ENCODE measurements at places on chromosomes 3 and 15.

DNA sequence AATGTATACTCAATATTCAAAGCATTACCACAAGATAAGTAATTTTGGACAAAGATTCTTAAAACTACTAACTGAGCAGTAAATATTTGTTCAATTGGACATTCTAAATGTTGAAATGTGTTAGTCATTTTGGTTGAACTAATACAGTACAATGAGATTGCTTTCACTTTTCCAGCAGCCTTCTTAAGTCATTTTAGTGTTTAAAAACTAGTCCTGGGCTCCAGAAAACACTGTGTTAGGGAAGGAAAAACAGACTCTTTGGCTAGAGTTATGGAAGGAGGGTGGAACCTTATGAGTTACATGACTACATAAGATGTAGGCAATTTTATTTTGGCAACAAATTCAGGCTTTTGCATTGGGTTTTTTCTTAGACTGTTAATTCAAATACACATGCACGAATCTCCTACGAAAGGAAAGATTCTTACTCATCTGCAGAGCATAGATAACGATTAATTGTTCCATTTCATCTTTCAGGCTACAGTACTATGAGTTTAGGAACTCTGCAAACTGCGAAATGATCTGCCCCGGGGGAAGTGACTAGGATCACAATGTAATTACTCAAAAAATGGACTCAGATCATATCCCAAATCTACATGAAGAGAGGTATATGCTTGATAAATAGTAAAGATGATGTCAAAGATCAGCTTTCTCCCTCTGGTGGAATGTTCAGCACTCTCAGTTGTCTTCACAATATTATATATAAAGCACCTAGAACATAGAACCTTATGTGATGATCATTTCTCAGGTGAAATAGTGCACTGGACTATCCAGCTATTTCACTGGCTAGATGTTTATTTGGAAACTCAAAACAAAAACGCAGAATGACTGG lies 492.8 kb upstream of the MDFIC2 start:
- H3K36me3 ChIP-seq, result no peaks in the 10 kb centered on the region
- no peaks in the 10 kb centered on the region for H3K4me1 ChIP-seq
- peaks cover 8% of the 10 kb centered on the region for H3K27me3 ChIP-seq
- no peak overlapping the region for H3K4me3 ChIP-seq
- DNase-seq, result no peak

GRCh38 chr3:101144105-101144504 lies 150.9 kb upstream of the ABI3BP start:
- H3K4me3 ChIP-seq, result no peak overlapping the region
- H3K27ac ChIP-seq, result no peak overlapping the region
- no peak for DNase-seq
- H3K4me1 ChIP-seq, result no peaks in the 10 kb centered on the region

- no peaks in the 10 kb centered on the region for H3K27me3 ChIP-seq
- H3K27ac ChIP-seq, result peak overlapping the region; percentile 62
- DNase-seq, result no peak
- peaks cover 18% of the 10 kb centered on the region for H3K36me3 ChIP-seq
These were observed 916 bp downstream of the IDH3A start for GRCh38 chr15:78149805-78150751.

DNA sequence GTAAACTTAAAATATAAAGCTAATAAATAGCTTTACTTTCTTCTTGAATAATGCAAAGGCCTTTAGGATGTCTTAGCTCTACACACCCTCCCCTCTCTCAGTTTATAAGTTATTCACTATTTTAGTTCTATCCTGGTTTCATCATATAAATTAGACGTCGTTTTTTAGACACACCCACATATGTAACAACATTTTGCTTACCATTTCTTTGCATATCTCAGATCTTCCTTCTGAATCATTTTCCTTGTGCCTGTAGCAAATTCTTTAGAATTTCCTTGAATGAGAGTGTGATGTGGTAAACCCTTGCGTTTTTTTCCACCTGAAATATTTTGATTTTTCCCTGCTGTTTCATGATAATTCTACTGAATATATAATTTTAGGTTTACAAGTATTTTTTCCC lies 2.5 kb upstream of the DAZL start:
- no peaks in the 10 kb centered on the region for H3K4me1 ChIP-seq
- DNase-seq, result no peak
- H3K4me3 ChIP-seq, result no peak overlapping the region
- H3K36me3 ChIP-seq, result no peaks in the 10 kb centered on the region
- H3K27ac ChIP-seq, result no peak overlapping the region
- peaks cover 13% of the 10 kb centered on the region for H3K27me3 ChIP-seq

DNA sequence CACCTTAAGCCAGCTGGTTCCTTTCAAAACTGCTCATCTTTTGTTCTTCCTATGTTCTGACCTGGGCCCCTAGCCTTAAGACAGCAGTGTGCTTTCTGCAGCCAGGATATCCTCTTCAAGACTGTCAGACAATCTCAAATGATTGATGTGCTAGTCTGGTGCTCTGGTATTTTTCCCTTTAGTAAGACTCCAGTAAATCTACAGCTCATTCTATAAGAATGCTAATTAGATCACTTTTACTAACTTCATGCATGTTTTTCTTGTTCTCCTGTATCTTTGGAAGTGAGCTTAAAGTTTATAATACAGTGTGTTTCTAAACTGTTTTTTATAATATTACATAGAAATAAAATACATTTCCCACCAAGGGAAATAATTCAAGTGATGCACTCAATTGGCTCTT lies 220.9 kb upstream of the NANOGP8 start:
- H3K27me3 ChIP-seq, result no peaks in the 10 kb centered on the region
- no peak overlapping the region for H3K4me3 ChIP-seq
- H3K4me1 ChIP-seq, result no peaks in the 10 kb centered on the region
- no peak overlapping the region for H3K27ac ChIP-seq
- no peaks in the 10 kb centered on the region for H3K36me3 ChIP-seq

GRCh38 chr3:194489736-194490612 lies 3.2 kb upstream of the ATP13A3 start:
- DNase-seq, result no peak
- no peak overlapping the region for H3K27ac ChIP-seq
- no peaks in the 10 kb centered on the region for H3K27me3 ChIP-seq

DNA sequence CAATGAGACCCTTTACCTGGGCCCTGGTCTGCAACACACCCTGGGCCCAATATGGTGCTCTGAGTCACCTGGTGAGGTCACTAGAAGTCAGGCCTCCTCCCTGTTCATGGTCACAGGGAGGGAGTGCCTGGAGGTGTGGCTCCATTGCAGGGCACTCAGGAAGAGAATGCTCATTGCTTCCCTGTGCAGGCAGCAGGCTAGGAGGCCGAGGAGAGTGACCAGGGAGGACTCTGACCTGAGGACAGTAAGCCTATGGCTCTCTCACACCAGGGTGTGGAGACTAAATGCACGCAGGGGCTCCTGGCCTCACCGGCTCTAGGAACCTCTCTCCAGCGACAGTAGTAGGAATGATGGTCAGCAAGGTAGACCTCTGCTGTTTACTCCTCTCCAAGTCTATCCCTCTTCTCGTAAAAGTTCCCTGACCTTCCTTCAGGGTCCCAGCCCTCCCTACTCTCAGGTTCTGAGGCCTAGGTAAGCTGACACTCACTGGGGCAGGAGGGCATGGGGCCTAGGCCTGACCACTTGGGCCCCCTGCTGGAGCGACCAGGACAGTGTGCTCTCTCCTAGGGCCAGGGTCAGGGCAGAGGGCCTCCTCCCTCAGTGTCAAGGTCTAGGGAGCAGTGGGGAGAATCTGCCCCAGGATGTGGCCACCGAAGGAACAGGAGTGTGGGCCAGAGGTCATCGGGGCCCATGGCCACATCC lies 9.6 kb upstream of the SLCO2A1 start:
- H3K4me1 ChIP-seq, result no peaks in the 10 kb centered on the region
- DNase-seq, result no peak
- H3K27me3 ChIP-seq, result no peaks in the 10 kb centered on the region
- no peak overlapping the region for H3K27ac ChIP-seq
- H3K4me3 ChIP-seq, result no peak overlapping the region

DNA sequence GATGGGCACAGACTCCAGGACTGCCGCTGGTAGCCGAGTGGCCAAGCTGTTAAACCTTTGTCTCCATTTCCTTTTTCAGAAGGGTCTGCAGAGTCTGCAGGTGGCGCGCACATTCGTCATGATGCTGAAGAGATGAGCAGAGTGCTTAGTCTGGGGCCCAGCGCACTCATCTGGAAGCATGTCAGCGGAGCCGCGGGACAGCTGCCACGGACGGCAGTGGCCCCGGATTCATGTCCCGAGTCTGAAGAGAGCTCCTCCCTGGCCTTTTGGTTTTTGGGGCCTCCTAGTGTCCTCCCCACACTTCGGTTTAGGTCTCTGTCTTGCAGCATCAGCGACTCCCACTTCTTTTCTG lies 42.6 kb downstream of the KLHL25 start:
- H3K36me3 ChIP-seq, result peaks cover 5% of the 10 kb centered on the region
- H3K27ac ChIP-seq, result no peak overlapping the region
- H3K27me3 ChIP-seq, result no peaks in the 10 kb centered on the region

DNA sequence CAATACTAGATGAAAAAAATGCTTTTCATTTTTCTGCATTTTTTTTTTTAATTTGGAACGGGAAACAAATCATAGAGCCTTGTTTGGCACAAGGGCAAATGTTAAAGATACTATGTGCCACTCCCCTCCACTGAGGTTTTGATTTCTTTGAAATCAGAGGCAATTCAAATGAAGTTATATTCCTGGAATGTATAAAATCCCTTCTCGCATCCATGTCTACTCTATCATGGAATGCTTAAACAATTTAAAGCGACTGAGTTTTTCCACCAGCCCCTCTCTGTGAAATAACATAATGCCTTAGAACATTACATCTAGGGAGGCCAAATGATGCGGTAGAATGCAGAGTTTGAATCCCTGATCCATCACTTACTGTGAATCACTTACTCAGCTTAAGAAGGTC lies 69.7 kb downstream of the FMN1 start:
- DNase-seq, result no peak
- H3K36me3 ChIP-seq, result no peaks in the 10 kb centered on the region
- peaks cover 2% of the 10 kb centered on the region for H3K27me3 ChIP-seq
- no peak overlapping the region for H3K4me3 ChIP-seq

DNA sequence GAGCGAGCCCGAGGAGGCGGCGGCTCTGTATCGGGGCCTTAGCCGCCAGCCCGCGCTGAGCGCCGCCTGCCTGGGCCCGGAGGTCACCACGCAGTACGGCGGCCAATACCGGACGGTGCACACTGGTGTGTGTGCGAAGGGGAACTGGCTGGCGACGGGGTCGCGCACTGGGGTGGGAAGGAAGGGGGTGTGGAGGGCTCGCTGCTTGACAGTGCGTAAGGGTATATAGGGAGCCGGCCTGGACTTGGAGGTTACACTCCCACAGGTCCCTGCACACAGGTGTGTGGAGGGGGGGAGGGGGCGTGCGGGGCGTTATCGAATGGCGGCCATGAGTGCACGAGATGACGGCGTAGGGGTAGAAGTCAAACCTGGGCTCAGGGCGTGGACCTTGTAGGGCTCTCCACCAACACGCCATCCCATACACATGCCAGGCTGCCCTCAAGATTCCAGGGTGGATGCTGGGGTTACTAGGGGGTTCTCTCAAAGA lies 389 bp downstream of the APEH start:
- H3K4me1 ChIP-seq, result peaks cover 28% of the 10 kb centered on the region
- peak overlapping the region; percentile 93 for H3K4me3 ChIP-seq
- peaks cover 25% of the 10 kb centered on the region for H3K36me3 ChIP-seq
- no peaks in the 10 kb centered on the region for H3K27me3 ChIP-seq
- DNase-seq, result peak; percentile 45

- no peaks in the 10 kb centered on the region for H3K27me3 ChIP-seq
- no peak for DNase-seq
- peaks cover 7% of the 10 kb centered on the region for H3K36me3 ChIP-seq
- H3K27ac ChIP-seq, result no peak overlapping the region
- peaks cover 26% of the 10 kb centered on the region for H3K4me1 ChIP-seq
- no peak overlapping the region for H3K4me3 ChIP-seq
These were observed 89.7 kb upstream of the KLF13 start for GRCh38 chr15:31237043-31237324.

GRCh38 chr15:40477642-40478327 lies 7.0 kb downstream of the CHST14 start:
- peaks cover 5% of the 10 kb centered on the region for H3K4me1 ChIP-seq
- no peak overlapping the region for H3K27ac ChIP-seq
- peaks cover 2% of the 10 kb centered on the region for H3K36me3 ChIP-seq
- DNase-seq, result no peak
- H3K27me3 ChIP-seq, result peaks cover 40% of the 10 kb centered on the region

GRCh38 chr15:42090370-42090769 lies 4.0 kb downstream of the PLA2G4D start:
- no peaks in the 10 kb centered on the region for H3K4me1 ChIP-seq
- no peak overlapping the region for H3K4me3 ChIP-seq
- H3K27ac ChIP-seq, result no peak overlapping the region
- no peaks in the 10 kb centered on the region for H3K36me3 ChIP-seq
- DNase-seq, result no peak

DNA sequence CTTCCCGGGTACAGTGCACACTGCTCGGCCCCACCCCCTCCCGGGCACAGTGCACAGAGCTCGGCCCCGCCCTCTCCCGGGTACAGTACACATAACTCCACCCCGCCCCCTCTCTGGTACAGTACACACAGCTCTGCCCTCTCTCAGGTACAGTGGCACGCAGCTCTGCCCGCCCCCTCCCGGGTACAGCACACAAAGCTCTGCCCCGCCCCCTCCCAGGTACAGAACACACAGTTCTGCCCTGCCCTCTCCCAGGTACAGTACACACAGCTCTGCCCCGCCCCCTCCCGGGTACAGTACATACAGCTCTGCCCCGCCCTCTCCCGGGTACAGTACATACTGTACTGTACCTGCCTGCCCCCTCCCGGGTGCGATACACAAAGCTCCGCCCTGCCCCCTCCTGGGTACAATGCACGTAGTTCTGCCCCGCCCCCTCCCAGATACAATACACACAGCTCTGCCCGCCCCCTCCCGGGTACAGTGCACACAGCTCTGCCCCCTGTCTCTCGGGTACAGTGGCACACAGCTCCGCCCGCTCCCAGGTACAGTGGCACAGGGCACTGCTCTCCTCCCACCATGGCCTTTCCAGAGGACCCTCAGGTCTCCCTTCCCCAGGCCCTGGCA lies 16.4 kb upstream of the PRR20G start:
- no peak overlapping the region for H3K27ac ChIP-seq
- no peak for DNase-seq
- no peaks in the 10 kb centered on the region for H3K36me3 ChIP-seq

- no peak overlapping the region for H3K27ac ChIP-seq
- H3K4me3 ChIP-seq, result no peak overlapping the region
- H3K36me3 ChIP-seq, result no peaks in the 10 kb centered on the region
- DNase-seq, result no peak
These were observed 117.2 kb downstream of the UACA start for GRCh38 chr15:70646169-70646568.

DNA sequence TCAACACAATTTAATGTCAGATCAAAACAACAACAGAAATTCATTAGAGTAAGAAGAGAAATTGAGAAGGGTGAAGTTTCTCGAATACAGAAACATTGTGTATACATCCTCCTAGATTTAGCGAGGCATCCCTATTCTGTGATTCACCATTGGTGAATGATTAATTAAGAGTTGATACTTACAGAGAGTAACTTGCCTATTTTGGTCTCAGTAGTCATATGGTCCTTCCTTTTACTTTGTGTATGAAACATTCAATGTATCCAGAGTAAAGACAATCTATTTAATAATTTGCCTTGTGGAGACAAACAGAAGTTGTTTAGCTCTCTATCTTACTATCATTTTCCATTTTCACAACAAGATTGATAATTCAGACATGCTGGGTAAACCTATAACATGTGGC lies 432.0 kb downstream of the ZPLD1 start:
- no peak overlapping the region for H3K4me3 ChIP-seq
- no peaks in the 10 kb centered on the region for H3K4me1 ChIP-seq
- no peaks in the 10 kb centered on the region for H3K27me3 ChIP-seq
- no peaks in the 10 kb centered on the region for H3K36me3 ChIP-seq
- no peak for DNase-seq

Measured in activated CD8-positive, alpha-beta T cell treated with anti-CD3 and anti-CD28 coated beads, Interleukin-2, amount 10 ng/mL, durations not matched to agents 7 days and 5 days (primary cell).